HFFc6 (cell line): ENCODE measurements at places on chromosomes 3 and 15. TPM values are rescaled to one million over a fixed set of nuclear protein-coding genes. Genes with fewer than 3 reads are reported as not detected.

GRCh38 chr3:134466331-134466730 lies 19.5 kb downstream of the ANAPC13 start:
- DNase-seq: no peak

- peak; percentile 97 for DNase-seq
These were observed 92.3 kb downstream of the FRMD5 start for GRCh38 chr15:44102675-44103254.

- DNase-seq: no peak
These were observed 12.4 kb upstream of the CD47 start for GRCh38 chr3:108103040-108103751.

DNA sequence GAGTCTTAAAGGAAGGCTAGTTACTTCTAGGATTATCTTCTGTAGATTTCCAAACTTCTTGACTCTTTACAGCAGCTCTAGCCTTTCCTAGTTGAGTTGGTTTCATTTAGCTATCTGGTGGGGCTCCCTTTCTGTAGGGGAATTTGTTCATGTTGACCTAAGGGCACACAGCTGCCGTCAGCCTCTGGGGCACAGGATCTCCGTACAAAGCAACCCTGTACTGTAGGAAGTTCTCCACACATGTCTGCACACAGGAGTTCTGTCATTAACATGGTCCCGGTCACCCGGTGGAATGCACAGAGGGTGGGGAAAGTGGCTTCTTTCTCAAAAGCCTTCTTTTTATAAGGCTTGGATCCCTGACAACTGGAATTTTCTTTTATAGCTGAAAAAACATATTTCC lies 88.7 kb upstream of the TNIK start:
- DNase-seq: no peak

DNA sequence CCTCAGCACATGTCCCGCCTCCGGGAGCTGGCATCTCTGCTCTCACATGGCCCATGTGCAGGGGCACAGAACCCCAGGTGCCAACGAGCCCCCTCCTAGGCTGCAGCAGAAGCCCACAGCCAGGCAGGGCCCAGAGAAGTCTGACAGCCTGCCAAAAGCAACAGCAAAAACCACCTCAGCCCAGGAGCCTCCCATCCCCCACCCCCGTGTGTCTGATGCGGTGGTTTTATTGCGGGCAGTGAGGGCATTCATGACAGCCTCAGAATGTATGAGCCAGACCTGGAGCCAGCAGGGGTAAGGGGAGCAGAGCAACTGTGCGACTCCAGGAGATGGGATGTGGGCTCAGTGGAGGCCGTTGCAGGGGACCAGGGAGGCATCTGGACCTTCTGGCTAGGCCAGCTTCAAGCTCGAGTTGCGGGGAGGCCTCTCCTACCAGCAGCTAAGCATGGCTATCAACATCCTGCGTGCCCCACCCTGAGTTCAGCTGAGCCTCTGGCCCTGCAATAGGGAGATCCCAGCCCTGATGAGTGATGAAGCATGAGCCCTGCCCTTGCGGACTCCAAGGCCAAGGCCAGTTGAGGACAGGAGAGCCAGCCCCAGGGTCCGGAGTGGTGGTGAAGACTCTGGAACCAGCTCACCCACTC lies 52.5 kb downstream of the CYP11A1 start:
- no peak for DNase-seq

DNA sequence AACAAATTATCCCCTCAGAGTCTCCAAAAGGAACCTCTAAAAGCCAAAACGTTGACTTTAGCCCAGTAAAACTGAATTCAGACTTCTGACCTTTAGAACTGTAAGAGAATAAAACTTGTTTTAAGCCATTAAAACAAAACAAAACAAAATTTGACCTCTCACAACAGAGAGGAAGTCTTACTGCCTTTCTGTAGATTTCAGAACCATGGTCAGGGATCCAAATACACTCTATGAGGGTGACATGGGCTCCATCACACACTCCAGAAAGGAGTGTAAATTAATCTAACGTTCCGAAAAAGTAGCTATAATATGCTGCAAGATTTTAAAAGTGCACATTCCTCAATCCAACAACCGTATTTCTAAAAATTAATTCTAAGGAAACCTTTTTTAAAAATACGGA lies 19.2 kb upstream of the RPL14 start:
- no peak for DNase-seq

- no peak for DNase-seq
These were observed 33.0 kb downstream of the KY start for GRCh38 chr3:134617608-134618477.

- peak; percentile 88 for DNase-seq
These were observed 91.3 kb downstream of the LARS2 start for GRCh38 chr3:45479621-45480035.

- no peak for DNase-seq
These were observed 83.1 kb downstream of the RETNLB start for GRCh38 chr3:108673988-108674661.

DNA sequence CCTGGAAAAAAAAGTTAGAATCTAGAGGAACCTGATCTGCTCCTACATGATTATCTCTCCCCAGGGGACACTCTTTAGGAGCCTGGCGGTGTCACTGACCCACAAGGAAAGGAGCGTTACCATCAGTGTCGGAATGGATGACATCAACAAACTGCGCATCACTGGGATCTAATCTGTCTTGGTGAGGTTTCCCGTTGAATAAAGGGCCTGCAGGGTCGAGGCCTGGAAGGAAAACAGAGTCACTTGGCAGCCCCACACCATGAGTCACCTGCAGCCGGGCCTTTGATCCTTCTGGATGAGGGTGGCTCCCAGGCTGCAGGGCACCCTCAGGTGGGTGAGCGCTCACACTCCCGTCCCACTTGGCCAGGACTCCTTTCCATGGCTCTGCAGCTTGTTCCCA lies 25.0 kb downstream of the LIPH start:
- no peak for DNase-seq

DNA sequence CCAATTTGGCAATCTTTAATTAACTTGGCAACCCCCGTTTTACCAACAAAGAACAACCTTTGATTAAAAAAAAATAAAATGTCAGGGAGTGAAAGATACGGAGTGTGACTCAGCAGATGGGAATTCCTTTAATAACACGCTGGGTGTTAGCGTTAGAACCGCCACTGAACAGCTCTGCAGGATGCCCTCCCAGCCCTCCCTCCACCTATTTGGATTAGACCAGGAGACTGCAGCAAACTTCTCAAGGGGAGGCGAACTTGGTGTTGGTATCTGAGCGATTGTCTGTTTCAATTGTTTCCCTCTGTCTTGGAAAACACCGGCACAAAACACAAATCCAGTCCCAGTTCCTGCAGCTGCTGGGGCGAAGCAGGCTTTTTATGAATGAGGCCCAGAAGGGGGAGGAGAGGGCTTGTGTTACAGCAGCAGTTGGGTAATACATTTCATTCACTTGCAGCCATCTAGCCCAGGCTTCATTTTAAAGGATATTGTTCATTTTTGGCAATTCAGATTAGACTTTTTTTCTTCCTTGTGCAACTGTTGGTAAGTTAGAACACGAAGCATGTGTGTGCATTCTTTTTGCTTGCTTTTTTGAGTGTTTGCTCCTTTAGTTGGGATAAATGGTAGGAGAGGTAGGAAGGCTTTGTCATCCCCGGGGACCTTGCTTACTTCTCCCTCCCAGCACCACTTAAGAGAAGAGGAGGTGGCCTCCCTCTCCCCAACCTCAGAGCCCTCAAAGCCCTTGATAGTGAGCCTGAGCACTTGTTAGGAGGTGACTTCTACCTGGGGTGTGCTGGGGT lies 152.3 kb downstream of the IGF1R start:
- peak; percentile 56 for DNase-seq

Gene SLC9C1
- not detected in 3 replicates for total RNA-seq

Gene RASA2
- total RNA-seq: 14.6 and 15.3 TPM in 2 replicates

Gene RARRES1
- 0.29 to 0.77 TPM (median 0.32 TPM) in 3 replicates for total RNA-seq

Gene SLC24A5
- total RNA-seq: not detected in 3 replicates

Gene CDAN1
- total RNA-seq: 13.1 to 18.2 TPM (median 17.7 TPM) in 3 replicates
